ENCODE measurements at places on chromosomes 3 and 15. TPM values are rescaled to one million over a fixed set of nuclear protein-coding genes. Genes with fewer than 3 reads are reported as not detected.

The OSBPL10 gene
- 125 TPM for total RNA-seq

The RBP2 gene
- not detected for total RNA-seq

The TAGLN3 gene
- not detected for total RNA-seq

The CXCR6 gene
- total RNA-seq, result not detected

GRCh38 chr3:8635125-8635524 lies 9.5 kb downstream of the SSUH2 start:
- no peak for DNase-seq

All from activated B cell treated with CpG ODN at 0.5 μM for 24 hours (primary cell).